Omental fat pad (tissue), 4 donors: ENCODE measurements at places on chromosomes 5 and 9.

- DNase-seq, result no peak
Observed at GRCh38 chr9:84139296-84140070, 158.9 kb downstream of the RMI1 start.

DNA sequence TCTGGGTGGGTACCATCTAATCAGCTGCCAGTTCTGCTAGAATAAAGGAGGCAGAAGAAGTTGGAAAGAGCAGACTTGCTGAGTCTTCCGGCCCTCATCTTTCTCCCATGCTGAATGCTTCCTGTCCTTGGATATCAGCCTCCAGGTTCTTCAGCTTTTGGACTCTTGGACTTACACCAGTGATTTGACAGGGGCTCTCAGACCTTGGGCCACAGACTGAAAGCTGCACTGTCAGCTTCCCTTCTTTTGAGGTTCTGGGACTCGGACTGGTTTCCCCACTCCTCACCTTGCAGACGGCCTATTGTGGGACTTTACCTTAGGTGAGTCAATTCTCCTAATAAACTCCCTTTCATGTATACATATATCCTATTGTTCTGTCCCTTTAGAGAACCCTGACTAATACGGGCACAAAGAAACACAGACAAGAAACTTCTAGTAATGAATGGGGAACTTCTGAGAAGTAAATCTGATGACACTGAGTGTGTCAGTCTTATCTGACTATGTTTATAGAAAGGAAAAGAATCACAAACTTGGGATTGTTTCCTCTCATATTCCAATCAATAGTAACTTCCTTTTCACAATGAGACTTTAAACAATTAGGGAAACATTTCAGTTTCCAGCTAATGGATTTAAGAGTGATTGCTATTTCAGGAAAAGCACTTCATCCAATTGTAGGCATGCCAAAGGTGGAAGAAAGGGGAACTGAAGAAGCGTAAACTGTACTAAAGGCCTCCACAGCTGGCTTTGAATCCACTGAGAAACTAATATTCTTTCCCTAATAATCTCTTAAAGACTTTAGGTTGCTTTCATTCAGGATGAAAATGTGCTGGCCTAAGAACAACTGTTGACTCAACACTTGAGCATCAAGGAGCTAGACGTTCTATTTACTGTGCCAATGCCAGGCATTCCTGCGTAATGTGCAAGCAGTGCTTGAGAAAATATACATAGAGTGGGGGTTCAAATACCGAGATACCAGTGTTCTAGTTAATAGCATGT, 127.9 kb upstream of the PTGER4 start:
- DNase-seq, result no peak

- no peak for DNase-seq
Observed at GRCh38 chr9:93205896-93206575, 22.1 kb downstream of the WNK2 start.

- no peak for DNase-seq
Observed at GRCh38 chr9:4905135-4905490, 80.0 kb upstream of the JAK2 start.

DNA sequence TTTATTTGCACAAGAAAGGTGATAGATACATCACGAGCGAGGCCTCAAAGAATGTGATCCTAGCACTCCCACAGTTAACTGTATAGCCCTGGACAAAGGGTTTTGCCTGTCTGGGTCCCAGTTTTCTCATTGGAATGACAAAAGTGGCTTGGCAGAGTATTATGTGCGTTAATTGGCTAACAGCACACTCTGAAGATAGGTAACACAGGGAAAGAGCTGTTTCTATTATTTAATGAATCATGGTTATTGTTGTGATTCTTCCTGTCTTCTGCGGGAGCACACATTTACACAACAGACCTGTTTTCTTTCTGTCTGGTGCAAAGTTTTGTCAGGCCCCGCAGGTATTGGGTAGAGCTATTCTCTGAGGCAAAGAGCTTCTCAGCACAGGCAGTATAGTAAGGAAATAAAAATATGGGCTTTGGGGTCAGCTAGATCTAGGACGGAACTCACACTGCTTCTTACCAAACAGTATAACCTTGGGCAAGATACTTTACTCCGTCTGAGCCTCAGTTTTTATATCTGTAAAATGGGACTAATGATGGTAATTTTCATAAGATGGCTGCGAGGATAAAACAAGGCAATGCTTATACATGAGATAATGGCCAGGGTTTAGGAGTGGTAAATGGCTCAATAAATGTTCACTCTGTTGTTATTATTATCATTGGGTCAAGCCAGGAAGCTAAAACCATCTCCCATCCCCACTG, 78.9 kb downstream of the PLAC8L1 start:
- no peak for DNase-seq

DNA sequence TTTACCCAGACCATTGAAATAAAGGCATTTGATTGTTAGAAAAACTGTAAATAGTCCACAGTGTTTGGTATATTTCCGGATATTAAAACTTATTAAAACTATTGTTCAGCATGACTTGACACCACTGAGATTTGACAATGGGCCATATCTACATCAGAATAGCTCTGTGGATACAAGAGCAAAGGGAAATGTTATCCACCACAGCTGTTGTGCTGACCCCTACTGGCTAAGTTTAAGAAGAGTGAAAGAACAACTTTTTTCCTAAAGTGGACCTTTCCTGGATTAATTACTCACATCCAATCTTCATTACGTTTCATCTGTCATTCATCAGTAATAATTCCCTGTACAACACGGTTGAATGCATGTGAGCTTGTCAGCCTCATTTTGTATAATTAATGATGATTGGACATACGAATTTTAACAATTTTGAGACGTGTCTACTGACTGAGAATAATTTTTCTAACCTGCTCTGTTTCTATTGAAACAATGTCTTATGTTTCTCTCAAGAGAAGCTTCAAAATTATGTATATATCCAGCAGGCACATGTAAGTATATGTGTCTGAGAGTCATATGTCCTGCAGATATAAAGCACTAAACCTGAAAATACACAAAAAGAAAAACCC, 1952.6 kb downstream of the MAT2B start:
- DNase-seq, result no peak

- DNase-seq, result no peak
Observed at GRCh38 chr9:36902080-36902716, 131.9 kb downstream of the PAX5 start.

DNA sequence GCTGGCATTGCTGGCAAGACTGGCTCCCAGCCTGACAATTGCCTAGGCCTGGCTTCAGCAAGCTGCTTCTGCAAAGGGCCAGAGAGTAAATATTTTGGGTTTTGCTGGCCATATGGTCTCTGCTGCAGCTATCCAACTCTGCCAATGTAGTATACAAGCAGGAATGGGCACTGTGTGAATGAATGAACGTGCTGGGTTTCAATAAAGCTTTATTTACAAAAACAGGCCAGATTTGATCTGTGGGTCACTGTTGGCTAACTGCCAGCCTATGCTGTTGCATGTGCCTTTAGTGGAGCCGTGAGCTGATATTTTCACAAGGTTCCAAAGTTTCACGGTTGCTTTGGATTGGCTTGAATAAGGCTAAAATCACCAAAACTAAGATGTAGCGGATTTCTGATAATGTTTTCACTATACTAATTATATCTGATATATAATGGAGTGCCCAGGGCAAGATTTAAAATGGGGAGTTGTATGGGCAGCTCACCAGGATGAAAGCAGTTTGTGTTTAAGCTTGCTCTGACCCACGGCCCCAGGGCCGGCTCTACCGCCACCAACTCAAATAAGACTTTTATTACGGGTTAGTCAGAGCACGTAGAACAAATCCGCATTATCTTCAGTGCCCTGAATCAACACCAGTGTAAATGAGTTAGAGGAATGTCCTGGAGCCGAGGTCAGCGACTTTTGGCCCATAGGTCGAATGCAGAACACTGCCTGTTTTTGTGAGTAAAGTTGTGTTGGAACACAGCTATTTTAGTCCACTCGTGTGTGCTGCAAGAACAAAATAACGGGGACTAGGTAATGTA, 98.6 kb upstream of the DAP start:
- no peak for DNase-seq

DNA sequence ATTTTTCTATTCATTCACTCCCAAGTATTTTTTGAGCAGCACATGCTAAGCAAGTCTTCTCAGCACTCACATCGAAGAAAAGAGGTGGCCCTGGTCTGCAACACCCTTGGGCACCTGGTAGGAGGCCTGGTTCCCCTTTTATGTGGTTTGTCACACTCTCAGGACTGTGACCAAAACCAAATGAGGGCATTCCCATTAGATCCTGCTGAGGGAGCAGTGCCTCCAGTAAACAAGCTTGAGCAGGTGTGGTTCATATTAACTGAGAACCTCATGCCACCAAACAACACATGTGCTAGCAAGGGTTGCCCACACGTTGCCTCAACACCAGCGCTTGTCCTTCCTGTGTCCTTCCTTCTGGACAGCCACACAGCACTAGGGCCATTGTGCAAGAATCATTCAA, 26.9 kb upstream of the SYK start:
- DNase-seq, result no peak

DNA sequence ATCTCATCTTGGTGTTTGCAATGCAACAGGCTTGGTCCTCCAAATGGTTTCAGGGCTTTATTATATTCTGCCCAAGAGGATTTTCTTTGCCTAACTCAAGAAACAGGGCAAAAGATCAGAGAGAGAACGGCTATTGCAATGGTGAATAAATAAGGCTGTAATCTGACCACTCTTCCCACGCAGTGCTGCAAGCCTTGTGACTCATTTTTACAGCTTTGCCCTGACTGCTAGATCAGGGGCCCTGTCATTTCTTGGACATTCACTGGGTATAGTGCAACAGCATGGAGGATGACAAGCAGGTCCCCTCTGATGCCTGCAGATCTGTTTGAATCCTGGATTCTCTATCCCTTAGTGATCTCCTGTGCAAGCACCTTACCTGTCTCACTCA, 459.1 kb downstream of the EBF1 start:
- no peak for DNase-seq

GRCh38 chr5:73883646-73884045, 257.6 kb downstream of the ARHGEF28 start:
- no peak for DNase-seq

- DNase-seq, result no peak
Observed at GRCh38 chr5:139393497-139394122, 1.3 kb downstream of the PROB1 start.

GRCh38 chr5:175037820-175038219, 313.4 kb downstream of the MSX2 start:
- DNase-seq, result no peak

DNA sequence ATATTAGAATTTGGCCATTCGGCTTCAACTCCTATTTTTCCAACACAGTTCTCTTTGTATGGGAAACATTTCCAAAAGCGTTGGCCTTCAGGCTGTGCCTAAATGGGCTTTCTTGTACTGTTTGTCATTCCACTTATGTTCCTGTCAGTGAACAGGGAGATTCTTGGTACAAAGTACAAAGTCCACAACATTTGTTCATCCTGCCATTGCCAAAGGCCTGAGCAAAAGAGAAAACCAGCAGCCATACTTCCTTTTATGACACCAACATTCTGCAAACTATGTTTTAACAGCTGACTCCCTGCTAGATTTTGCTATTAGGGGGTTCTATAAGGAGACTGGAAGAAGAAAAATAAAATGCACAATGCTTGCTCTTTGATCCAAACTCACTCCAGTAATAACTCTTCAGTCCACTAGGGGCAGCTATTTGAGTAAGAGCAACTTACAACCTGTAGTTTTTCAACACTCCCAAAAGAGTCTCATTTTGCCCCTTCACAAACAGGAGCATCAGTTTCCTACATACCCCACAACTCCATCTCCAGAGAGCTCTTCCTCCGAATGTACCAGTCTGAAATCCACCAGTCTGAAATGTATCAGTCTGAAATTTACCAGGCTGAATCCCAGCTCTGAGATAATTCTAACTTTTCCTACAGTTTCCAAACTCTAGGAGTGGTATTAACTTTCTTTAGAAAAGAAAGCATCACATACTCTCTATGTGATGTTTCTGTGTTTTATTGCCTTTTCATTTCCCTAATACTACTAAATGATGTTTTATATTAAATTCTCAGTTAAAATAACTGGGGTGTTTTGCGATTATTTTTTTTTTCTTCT, 693.8 kb downstream of the DNAH5 start:
- DNase-seq, result no peak

DNA sequence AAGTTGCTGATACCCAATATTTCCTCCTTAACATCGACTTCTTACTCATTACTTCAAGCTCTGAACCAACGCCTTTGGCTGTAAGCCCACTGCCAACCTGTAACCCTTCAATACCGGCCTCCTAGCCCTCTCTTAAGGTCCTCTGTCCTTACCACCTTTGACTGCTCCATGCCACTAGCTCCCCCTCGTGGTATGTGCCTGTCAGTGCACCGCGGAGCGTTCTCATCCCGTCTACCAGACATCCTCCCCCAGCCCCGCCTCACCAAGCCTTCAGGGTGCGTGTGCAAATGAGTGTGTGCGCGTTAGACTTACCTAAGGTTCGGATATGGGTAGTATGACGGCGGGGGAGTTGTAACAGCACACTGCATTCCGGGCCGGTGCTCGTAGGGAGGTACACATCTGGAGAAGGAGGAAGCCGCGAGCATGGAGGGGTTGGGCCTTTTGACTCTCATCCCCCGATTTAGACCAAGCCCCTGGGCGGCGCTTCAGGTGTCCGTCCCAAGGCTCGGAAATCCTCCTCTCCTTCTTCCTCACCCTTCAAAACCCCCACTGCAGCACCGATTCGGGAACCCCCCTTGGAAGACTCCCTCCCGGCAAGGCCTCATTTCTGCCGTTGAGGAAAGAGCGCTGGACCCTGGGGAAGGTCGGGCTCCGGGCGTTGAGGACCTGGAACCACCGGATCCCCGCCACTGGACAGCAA, 2.8 kb upstream of the MYORG start:
- peak; percentile 79 for DNase-seq

- DNase-seq, result no peak
Observed at GRCh38 chr5:76379316-76379715, 23.8 kb upstream of the IQGAP2 start.
